ENCODE measurements at places on chromosomes 3 and 15.

GRCh38 chr3:185631108-185631507, 45.0 kb downstream of the SENP2 start:
- no peak for DNase-seq

DNA sequence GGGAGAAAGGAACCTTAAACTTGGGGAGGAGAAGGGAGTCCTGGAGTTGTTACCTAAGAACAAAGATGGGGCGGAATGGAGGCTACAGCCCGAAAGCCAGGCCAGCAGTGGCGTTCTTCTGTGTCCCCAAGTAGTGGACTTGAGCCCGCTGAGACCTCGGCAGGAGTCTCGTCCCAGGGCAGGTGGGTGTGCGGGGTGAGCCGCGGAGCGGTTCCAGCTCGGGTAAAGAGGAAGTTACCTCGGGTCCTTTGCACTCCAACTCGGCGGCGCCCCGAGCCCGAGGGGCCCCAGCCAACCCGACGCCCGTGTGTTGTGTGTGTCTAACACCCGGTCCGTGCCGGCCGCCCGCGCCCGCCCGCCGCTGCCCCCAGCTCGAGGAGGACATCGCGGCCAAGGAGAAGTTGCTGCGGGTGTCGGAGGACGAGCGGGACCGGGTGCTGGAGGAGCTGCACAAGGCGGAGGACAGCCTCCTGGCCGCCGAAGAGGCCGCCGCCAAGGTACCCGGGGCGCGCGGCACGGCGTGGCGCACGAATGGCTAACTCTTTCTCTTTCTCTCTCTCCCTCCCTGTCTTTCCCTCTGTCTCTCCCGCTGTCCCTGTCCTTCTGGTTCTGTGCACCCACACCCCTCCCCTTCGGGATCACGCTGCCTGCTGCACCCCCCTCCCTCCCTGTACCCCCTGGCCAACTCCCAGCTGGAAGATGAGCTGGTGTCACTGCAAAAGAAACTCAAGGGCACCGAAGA, 959 bp downstream of the TPM1 start:
- no peak for DNase-seq

- no peak for DNase-seq
Observed at GRCh38 chr3:67875858-67876257, 221.4 kb upstream of the SUCLG2 start.

- no peak for DNase-seq
Observed at GRCh38 chr3:183182073-183182472, 19.5 kb upstream of the LAMP3 start.

- DNase-seq: no peak
Observed at GRCh38 chr3:129574206-129574605, 31.2 kb downstream of the H1-8 start.

GRCh38 chr3:24495326-24495994, 810 bp upstream of the THRB start:
- no peak for DNase-seq

DNA sequence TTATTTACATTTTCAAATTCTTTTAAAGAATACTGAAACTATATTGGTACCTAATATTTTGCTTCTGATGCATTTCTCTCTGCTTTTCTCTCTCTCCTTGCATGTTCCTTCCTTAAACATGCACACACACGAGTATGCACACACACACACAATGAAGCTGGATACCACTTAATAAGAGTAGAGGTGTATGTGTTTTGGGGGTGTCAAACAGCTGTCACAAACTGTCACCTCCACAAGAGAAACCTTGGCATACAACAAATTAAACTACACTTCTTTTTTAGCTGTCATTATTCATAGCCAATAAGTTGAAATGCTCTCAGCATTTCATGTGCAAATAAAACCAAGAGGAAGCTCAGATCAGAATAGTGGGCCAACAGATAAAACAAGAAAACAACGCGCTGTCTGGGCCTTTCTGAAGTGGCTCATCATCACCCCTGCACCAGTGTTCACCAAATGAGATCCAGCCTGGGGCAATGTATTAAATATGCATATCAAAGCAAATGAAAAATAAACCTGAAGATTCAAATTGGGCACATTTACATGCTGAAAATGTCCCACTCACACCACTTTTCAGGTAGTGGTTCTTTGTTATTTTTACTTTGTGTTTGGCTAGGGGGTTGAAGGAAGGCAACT, 9.7 kb downstream of the MEIS2 start:
- DNase-seq: no peak

Measured in effector CD8-positive, alpha-beta T cell (primary cell).